NCI-H446 (cell line): ENCODE measurements at places on chromosomes 11 and 22.

- DNase-seq, result peak; percentile 87
Observed at GRCh38 chr11:20226933-20227332, 66.7 kb upstream of the DBX1 start.

GRCh38 chr11:76553554-76554476 is 109.0 kb downstream of the EMSY start:
- no peak for DNase-seq

- DNase-seq, result no peak
Observed at GRCh38 chr22:29348956-29349355, 33.5 kb upstream of the RASL10A start.

DNA sequence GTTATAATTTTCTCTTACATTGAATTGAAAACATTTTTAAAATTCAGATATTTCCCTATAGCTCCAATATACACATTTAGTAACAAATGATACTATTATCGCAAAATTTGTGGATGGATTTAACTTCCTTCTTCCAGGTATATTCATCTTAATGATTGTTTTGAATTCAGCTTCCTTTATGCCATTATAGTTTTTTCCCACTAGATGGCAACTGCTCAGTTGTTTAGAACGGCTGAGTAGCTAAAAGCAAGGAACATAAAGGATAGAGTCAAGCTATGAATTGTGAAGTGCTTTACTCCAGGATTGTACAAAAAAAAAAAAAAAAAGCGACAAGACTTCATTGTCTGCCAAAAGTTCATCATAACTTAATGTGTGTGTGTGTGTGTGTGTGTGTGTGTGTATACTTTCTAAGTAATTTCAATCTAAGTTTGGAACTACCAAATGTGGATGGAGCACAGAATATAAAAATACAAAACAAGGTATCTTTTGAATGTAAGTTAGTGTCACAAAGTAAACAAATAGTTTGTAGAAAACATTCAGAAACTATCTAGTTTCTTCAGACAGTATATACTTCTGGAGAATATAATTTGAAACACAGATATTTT is 846.4 kb downstream of the DLG2 start:
- DNase-seq, result peak; percentile 53
